Pons (tissue), 1 donor: ENCODE measurements at places on chromosomes 16 and 17.

DNA sequence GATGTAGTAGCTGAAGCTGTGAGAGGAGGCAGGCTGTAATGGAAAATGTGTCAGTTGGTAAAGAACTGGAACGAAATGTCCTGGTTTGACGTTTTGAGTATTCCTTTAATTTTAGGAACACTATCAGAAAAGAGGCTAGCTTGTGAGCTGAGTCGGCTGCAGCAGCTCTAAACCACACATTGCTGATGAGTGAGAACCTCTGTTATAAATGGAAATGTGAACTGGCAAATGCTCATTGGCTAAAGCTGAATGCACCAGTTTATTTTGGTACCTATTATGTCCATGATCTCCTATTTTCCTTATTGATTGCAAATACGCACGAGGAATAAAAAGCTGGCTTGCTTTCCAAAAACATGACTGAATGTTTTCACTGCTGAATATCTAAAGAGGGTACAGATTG lies 11.0 kb upstream of the WIPI1 start:
- no peak for DNase-seq

DNA sequence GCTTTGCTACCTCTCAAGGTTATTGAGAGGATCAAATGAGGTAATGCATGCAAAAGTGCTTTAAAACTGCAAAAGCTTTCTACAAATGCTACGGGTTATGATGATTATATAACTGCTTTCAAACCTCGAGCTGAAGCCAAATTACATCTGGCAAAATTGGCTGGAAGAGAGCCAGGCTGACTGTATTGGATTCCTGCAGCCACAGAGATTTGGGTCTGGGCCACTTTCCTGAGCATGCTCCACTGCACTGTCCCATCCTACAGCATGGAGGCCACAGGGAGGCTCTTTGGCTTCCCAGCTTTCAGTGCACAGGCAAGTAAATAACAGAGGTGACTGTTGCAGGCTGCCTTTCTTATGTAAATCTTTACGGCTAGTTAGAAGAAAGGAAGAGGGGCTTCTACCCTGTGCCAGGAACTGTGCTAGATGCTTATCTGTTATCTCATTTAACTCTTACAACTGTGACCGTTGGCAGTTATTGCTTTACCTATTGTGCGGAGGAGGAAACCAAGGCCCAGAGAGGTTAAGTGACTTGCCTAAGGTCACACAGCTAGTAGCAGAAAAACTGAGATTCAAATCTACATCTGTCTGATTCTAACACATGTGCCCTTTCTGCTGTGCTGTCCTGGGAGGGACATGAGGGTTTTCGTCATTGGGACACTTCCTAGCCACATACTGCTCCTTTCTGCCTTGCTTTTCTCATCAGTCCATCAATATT lies 121.8 kb downstream of the SPACA3 start:
- DNase-seq: no peak

DNA sequence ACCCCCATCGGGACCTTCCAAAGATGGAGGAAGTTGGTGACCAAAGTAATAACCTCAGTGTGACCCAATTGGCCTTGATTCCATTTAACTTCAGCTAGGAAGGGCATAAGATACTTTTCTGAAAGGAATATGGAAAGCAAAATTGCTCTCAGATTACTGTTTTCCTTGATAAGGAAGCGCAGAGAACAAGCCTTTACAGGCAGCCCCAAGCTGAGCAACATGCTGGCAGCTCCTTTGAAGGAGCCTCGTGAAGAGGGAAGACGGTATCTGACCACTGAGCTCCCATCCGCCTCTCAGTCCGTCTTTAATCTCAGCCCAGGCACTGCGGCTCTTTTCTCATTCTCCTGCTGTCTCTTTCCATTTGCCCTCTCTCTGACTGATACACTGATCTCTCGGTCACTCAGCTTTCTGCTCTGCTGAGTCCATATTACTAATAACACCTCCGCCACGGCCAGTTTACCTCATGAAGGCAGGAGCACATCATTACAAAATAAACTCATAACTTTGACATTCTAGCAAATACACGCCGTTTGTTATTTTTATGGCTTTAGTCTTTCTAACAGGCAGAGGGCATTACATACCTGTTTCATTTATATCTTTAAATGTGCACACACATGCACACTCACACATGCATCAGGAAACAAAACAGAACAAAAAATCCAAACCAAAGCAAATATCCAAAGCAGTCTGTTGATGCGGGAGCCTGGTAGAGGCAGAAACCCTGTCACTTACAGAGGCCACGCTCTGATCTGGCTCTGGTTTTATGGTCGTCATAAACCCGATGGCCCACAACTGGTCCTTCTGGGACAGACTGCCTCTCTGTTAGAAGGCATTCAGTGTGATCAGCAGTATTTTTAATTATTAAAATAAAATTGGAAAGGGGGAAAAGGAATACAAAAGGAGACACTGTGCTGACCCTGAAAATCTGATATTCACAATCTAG lies 183.2 kb downstream of the AATF start:
- DNase-seq: no peak

DNA sequence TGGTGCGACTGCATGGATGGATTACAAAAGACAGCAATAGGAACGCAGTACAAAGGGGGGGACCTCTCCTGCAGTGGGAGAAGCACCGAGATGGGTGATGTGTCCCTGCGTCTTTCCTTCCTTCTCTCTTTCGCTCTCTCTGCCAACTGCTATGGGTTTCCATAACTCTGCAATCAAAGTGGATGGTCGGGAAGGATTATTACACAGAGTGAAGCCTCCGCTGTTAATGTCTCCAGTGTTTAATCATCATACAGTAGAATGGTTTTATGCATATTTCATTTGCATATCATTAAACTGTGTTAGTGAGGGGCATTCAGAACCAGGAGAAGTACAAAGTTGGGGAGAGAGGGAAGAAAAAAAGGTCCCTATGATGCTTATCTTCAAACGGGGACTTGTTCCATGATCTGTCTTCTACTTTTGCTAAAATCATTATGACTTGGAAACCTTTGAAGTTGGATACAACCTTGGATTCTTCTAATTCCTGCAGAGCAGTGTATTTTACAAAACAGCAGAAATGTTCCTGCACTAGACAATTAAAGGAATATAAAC lies 255.9 kb upstream of the PMFBP1 start:
- DNase-seq: peak; percentile 78

GRCh38 chr17:49952209-49952911 lies 16.6 kb upstream of the DLX4 start:
- DNase-seq: peak; percentile 33

DNA sequence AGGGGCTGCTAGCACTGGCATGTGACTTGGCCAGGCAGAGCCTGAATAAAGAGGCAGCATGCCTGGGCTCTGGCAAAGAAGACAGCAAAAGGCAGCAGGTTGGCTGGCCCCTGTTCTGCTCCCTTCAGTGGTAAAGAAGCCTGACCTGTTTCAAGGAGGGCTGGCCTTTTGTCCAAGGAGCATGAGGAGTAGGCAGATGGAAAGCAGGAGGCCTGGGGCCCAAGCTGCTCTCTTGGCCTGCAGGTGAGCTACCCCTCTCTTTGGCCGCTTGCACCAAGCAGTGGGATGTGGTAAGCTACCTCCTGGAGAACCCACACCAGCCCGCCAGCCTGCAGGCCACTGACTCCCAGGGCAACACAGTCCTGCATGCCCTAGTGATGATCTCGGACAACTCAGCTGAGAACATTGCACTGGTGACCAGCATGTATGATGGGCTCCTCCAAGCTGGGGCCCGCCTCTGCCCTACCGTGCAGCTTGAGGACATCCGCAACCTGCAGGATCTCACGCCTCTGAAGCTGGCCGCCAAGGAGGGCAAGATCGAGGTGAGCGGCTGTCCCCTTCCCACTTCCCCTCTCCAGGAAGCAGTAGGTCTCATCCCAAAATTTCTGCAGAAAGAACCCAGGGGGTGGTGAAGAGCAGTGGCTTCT lies 8.0 kb downstream of the TRPV2 start:
- no peak for DNase-seq
